Non-pigmented ciliary epithelial cell (primary cell): ENCODE measurements at places on chromosomes 2 and 18.

- no peak for DNase-seq
These were observed 28.3 kb upstream of the ASAP2 start for GRCh38 chr2:9178110-9178903.

- no peak for DNase-seq
These were observed at the start of gene AFF3 for GRCh38 chr2:100142393-100142792. Gene AFF3 (minus strand): TSS chr2:100142590. CDS start chr2:100104454, 38,136 bp downstream.

GRCh38 chr2:1976728-1977416 lies 232.6 kb upstream of the PXDN start:
- no peak for DNase-seq

DNA sequence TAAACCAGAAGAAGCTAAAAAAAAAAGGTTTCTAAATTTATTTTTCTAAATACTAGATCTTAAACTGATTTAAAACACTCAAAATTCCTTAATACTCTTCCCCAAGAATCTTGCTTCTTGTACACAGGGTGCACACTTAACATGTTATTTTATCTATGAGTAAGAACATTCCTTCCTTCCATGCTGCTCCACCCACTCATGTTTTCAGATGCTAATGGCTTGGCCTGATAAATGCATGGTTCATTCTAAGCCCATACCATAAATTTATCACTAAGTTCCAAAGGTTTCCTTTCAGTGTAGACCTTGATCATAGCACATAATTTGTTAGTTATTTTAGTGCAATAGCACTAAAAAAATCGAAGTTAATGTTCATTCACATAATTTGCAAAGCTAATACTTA lies 8.1 kb downstream of the FBXO48 start:
- DNase-seq = peak; percentile 54

- DNase-seq = no peak
These were observed 409.4 kb downstream of the RIT2 start for GRCh38 chr18:42706029-42706608.

GRCh38 chr2:226077031-226077430 lies 677.5 kb downstream of the NYAP2 start:
- no peak for DNase-seq

- DNase-seq = no peak
These were observed 96.5 kb downstream of the XIRP2 start for GRCh38 chr2:166984797-166985196.

- DNase-seq = no peak
These were observed 21.4 kb downstream of the POLE4 start for GRCh38 chr2:74979844-74980243.

- DNase-seq = no peak
These were observed 787 bp downstream of the SOCS6 start for GRCh38 chr18:70289351-70290312.

DNA sequence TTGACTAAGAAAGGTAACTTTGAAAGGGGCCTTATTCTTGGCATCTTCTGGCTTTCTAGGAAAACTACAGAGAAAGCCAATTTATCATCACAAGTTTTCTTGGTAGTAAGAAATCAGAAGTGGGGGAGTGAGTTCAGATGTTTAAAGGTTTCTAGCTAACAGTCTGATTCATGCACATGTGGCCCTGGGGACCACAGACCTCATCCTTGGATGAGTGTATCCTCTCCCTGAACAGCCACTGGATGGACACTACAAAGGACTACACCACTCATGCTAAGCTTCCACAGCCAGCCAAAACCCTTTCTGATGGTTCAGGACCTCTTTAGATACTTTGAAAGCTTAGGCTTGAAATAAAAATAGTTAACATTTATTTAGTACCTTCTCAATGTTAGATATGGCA lies 218.3 kb upstream of the STK17B start:
- no peak for DNase-seq

DNA sequence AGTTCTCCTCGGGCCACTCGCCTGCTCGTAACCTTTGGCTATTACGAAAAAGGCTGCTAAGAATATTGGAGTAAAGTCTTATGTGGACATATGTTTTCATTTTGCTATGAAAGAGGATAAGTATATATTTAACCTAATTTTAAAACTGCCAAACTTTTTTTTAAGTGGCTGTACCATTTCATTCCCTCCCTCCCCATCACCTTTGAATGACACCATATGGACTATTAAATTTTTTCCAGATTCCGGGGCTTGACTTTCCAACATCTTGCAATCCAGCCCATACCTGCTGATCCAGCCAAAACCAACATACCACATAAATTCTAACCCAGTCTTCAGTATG lies 31.5 kb downstream of the REEP1 start:
- no peak for DNase-seq

DNA sequence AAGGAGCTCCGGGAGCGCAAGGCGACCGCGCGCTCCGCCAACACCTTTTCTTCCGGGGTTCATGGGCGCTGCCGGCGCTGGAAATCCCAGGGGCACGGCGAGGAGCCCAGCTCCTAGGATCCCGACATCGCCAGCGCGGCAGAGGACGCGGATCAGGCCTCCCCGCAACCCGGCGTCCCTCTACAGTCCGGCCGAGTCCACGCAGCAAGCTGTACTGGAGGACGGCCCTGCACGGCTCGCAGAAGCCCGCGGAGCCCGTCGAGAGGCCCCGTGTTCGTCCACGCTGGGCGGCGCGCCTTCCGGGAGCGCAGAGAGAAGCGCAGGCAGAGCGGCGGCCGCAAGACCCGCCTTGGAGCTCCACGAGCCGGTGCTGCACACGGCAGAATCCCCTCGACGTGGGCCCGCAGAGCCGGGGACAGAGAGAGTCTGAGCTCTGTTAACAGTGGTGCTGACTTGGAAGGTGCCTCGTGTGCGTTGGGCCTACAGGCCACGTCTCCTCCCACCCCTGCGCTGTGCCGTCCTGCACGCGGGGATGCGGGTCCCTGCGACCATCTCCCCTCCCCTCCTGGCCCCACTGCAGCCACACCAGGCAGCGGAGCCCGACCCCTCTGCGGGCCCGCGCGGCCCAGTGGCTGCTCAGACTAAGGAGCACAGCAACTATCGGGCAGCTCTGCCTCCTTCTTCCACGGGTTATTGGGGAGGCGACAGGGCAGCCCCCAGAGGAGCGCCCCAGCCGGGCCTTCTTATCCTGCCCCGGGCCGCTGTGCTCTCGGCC lies 28.1 kb upstream of the PTPN2 start:
- DNase-seq = no peak

GRCh38 chr2:77999376-77999775 lies 477.2 kb upstream of the LRRTM4 start:
- no peak for DNase-seq

GRCh38 chr2:142734231-142734630 lies 143.2 kb upstream of the KYNU start:
- DNase-seq = no peak

DNA sequence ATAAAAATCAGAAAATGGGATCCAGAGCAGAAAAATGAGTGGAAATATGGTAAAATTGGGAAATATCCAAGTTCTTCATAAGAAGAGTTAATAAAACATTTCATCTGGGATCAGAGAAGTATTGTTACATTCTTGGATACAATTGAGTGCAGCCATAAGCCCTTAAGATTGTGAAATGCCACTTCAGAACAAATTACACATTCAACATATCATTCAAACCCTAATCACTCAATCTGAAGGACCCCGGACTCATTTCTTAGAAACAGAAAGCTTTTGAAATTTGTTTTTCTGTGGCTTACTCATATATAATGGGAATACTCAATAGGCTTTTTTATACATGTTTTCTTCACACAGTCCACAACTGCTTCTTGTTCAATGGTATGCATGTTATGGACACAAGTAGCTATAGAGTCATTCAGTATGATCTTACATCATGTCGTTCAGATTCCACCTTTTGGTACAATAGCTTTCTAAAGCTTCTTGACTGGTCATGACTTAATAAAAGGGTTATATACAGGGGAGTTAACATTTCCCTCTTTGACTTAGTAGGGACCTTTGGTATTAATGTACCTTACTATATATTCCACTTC lies 39.9 kb downstream of the SCN7A start:
- no peak for DNase-seq

DNA sequence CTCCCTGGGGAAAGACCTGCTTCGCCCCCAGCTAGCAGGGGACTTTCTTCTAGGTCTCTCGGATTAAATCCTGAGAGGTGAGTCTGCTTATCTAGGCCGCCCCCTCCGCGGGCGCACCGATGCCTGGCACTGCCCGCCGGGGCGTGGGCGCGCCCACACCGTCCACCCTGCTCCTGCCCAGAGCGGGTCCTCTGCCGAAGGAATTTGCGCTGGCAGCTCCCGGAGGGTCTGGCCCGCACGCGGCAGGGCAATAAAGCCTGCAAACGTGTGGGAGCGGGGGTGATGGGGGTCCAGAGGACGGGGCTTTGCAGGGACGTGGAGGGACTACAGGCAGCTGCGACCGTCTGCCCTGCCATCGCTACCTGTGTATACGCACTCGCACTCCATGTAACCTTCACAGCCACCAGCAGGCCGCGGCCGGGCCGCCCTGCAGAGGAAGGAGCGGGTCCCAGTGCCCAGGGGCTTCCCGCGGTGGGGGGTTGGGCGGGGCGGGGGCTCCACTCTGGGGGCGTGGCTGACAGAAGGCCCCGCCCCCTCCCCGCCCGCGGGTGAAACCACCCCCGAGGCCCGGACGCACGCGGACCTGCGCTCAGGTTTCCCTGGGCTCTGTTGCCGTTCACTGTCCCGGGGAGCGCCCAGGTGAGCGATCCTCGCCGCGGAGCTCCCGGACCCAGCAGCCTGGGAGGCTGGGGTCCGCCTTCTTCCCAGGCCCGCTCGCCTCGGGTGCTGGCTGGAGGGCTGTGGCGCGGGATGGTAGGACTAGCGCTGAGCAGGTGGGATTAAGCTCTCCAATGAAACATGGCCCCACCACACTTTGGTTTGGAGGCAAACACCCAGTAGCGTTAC lies 174.5 kb upstream of the HS6ST1 start:
- DNase-seq = no peak

DNA sequence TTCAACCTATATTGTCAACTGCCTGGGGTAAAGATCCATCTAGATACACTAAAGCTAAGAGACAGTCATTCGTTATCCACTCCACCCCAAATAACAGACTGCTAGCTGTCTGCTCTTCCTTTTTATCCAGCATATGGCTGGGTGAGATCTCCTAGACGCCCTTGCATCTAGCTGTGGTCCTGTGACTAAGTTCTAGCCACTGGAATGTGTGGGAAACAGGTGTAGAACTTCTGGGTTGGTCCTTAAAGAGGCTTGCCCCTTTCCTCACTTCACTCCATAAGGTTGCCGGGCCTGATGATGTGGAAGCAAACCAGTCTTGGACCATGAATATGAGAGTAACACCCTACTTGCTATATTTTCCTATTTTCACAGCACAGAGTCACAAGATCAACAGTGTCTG lies 3.2 kb downstream of the COA5 start:
- no peak for DNase-seq

- no peak for DNase-seq
These were observed 87.3 kb downstream of the MARCO start for GRCh38 chr2:119029297-119029696.

DNA sequence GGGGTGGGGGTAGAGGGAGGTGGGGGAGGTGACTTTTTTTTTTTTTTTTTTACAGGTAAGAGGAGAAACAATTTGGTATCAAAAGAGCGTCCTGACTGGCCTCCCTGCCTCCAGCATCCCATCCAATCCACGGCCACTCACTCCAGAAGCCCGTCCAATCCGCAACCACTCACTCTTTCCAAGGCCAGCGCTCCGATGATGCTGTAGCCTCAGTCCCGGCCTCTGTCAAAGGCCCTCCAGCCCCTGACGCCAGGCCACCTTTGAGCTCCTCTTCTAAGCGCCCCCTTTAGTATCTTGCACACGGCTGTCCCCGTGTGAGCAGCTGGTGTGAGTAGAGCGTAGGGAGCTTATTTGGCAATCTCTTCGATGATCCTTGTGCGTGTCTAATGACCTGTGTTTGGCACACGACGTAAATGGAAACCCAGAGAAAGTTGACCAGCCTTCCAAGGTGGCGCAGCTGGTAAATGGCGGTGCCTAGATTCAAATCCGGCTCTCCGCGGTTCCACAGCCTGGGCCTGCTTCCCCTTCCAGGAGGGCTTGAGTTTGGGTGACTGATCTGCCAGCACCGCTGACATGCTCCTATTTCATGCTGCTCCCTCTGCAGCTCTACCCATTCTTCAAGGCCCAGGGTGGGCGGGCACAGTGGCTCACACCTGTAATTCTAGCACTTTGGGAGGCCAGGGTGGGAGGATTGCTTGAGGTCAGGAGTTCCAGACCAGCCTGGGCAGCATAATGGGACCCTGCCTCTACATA lies 23.8 kb upstream of the PXDN start:
- no peak for DNase-seq

- DNase-seq = no peak
These were observed 46.7 kb upstream of the KCNF1 start for GRCh38 chr2:10864861-10865636.

- DNase-seq = no peak
These were observed 16.4 kb upstream of the STARD7 start for GRCh38 chr2:96225016-96225533.
